ENCODE measurements at places on chromosomes 7 and 10. TPM values are rescaled to one million over a fixed set of nuclear protein-coding genes. Genes with fewer than 3 reads are reported as not detected.

Gene SPRN
- not detected for total RNA-seq

Gene PCLO
- not detected for total RNA-seq

Gene MOGAT3
- total RNA-seq = not detected

Gene NEBL
- total RNA-seq = not detected

Gene JAKMIP3
- 0.19 TPM for total RNA-seq

Gene PAX2
- total RNA-seq = not detected

Gene GPC2
- 2.3 TPM for total RNA-seq

Gene KCNH2
- total RNA-seq = 0.39 TPM

Gene VPS26A
- total RNA-seq = 86.4 TPM

Gene CYP2C19
- not detected for total RNA-seq

Gene MEOX2
- not detected for total RNA-seq

Gene UBTD1
- total RNA-seq = 1.1 TPM

Gene GNG11
- total RNA-seq = 0.57 TPM

Gene RELN
- not detected for total RNA-seq

Gene CTAGE4
- 0.33 TPM for total RNA-seq

Gene CAMK1D
- 56.4 TPM for total RNA-seq

Gene ATAD1
- total RNA-seq = 55.2 TPM

Gene IMPDH1
- 94.1 TPM for total RNA-seq

Gene ACTR3C
- 7.2 TPM for total RNA-seq

Gene RASSF4
- total RNA-seq = 104 TPM

Gene TAS2R4
- 0.16 TPM for total RNA-seq

Gene CPA2
- total RNA-seq = not detected

Gene FRMPD2
- not detected for total RNA-seq

Gene CYP2C9
- total RNA-seq = not detected

Gene MBL2
- not detected for total RNA-seq

Gene ZMIZ1
- 51.5 TPM for total RNA-seq

Gene CDNF
- total RNA-seq = 1.8 TPM

Gene LRMDA
- total RNA-seq = 1.4 TPM

Gene RBP3
- total RNA-seq = not detected

Gene ACBD7
- total RNA-seq = not detected

Gene GATAD1
- 35.0 TPM for total RNA-seq

Gene UCMA
- total RNA-seq = not detected

Gene IKZF1
- 294 TPM for total RNA-seq

Gene KNDC1
- total RNA-seq = not detected

Gene FKBP9
- total RNA-seq = 2.3 TPM

Gene ABI1
- 94.8 TPM for total RNA-seq

All from natural killer cell (primary cell).